ENCODE measurements at places on chromosomes 1 and 21.

DNA sequence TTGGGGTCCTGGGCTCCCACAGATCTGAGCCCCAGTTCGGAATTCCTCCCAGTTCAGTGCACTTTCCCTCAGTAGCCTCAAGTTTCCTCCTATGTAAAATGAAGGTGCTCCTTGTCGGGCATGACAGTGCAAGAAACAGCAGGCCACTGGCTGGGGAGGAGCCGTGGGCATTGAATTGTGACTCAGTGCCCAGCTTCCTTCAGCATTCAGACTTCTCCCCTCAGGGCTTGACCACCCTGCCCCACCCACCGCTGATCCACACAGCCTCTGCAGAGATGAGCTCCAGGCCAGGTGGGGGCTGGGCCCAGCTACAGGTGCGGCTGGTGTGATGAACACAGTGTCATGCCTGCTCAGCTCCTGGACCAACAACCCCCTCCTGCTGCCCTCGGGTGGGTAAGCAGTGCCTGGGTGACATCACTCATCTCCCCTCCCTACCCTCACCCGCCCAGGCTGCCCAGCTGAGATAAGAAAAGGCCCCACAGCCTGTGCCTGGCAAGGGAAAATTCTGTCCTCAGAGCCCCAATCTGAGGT, 4.9 kb downstream of the MOB3C start:
- DNase-seq, result no peak

DNA sequence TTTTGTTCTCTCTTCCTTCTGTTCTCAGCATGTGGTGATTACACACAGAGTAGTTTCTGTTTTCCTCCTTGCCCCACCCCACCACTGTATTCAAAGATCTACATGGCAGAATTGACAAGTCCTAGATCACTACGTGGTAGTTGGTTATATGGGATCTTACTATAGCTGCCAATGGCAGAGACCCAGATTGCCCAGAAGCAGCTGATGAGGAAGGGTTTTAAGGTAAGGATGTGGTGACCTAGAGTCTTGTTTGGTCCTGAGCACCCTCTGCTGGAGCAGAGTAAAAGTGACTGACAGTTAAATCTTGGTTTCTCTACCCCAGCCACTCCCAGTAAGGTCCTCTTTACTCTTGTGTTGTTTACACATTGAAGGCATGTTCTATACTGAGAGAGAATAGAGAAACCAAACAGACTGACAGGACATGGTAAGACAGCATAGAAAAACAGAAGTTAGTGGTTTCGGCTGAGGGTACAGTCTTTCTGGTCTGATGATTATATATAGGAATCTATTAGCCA, 22.8 kb upstream of the STRIP1 start:
- DNase-seq, result no peak

DNA sequence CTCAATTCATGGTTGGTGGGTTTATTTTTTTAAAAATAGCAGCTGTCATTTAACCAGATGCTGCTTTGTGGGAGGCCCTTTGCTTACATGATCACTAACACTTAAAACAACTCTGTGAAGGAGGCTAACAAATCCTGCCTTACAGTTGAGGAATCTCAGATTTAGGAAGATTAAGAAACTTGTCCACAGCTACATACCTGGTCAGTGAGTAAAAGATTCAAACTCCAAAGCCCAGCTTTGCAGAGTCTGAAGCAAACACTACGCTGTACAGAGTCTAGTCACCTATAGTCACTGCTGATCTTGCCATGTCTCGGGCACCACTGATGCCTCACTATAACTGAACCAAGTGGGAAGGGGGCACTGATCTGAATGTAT, 535.4 kb downstream of the SMYD3 start:
- DNase-seq, result no peak

GRCh38 chr1:32946413-32946812, 18.2 kb downstream of the RNF19B start:
- no peak for DNase-seq

DNA sequence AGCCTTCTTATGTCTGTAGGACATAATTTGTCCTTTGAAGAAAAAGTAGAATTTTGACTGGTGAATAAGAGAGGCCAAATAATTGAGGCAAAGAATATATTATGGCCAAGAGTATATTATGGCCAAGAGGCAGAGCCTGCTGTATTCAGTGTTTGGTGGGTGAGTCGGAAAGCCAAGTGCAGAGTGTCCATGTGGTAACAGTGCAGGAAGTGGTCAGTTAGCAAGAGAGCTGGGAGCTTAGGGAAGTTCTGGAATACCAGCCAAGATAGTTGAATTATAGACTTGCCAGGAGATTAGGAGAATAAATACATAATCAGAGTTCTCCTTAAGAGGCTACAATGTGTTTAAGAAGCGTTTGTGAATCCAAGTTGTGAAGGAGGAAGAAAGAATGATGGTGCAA, 131.5 kb upstream of the LMO4 start:
- DNase-seq, result no peak

GRCh38 chr1:116741836-116742565, 12.2 kb upstream of the CD2 start:
- no peak for DNase-seq

DNA sequence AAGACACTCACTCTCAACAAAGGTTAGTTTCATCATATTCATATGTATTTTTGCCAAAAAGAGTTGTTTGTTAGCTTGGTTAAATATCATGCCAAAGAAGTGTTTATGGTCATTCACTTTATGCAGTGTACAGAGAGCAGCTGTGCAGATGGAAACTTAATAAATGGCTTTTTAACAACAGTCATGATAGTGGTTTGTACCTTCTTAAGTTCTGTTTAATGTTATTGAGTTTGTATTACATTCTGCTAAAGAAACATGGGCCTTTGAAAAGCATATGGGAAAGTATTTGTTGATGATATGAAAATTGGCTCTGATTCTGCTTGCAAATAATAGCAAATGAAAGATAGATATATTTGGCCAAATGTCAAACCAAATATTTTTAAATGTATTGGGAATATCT, 607.3 kb downstream of the NCAM2 start:
- no peak for DNase-seq

GRCh38 chr21:22450507-22450906, 1452.3 kb downstream of the NCAM2 start:
- DNase-seq, result no peak

DNA sequence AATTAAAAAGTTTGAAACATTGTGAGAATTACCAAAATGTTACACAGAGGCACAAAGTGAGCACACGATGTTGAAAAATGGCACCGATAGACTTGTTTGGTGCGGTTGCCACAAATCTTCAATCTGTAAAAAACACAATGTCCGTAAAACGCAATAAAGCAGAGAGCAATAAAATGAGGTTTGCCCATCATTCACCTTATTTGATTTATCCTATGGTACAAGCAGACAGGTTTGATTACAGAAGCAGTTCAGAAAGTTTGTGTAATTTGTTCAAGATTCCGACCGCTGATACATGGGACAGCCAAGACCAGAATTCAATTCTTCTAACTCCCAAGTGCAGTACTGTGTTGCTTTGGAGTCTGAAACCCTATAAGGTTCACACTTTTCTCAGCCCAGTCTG, 318.3 kb upstream of the PROX1 start:
- no peak for DNase-seq

DNA sequence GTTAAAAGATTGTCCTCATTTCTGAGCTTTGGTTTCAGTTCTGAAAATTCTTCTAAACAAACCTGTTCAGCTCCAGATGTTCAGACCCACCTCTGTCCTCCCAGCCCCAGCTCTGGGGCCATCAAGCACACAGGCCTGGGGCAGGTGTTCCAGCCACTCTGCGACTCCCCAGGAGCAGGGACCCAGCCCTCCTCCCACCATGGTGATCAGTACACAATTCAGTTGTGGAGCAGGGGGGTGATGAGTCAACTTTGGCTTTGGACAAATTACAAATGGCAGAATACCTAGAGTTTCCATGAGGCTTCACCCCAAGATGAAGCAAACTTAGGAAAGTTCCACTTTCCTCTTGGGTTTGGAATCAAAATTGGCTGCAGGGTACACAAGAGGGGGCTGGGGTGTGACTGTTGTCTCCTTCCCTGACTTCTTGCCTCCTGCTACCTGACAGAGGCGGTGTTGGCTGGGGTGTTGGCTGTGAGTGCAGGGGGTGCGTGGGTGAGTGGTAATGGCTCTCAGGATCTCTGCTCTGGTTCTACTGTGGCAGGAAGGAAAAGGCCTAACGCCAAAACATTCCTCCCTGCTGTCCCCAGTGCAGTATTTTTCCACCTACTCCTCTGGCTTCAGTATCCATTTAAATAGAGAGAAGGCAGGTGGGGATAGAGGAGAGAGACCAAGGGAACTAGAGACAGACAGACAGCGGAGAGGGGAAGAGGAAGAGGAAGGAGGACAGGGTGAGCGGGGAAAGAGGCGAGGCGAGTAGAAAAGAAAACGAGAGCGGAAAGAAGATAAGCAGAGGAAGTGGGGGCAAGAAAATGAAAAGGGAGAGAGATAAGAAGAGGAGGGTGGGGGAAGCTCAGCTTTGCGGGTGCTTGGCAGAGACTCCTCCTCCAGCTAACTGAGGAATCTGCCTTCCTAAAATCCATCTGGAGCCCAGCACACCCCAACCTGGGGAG, 20.6 kb upstream of the LRRN2 start:
- no peak for DNase-seq

DNA sequence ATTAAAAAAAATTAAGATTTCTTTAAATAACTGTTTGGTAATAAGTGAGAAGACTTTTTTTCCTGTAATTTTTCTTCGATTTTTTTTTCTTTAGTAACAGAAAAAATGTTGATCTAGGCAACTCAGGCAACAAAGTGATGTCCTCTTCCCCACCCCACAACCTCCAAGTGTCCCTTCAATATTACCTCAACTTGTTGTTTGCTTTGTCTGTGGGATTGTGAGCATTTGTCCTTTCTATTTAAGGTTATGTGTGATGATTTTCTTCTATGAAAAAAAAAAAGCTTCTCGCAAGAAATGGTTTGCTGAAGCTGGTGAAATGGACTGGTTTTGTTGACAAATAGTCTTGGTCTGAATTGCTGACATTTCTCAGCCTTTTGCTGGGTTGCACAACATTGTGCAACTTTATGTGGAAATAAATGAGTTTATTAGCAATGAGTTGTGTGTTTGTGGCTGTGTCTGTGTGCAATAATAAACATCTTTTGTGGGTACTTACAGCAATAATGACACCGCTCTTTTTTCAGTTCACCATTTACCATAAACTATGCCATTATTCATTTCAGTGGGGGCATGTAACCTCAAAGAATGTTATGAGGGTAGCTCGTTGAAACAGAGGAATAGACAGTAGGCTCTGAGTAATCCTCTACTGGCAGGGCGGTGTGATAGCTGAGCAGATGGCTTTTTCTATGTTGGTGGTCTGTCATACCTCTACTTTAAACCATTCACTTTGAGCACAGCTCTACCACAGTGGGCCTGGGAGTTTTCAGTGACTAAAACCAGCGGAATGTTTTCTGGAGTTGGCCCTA, 218.4 kb downstream of the HLX start:
- no peak for DNase-seq

DNA sequence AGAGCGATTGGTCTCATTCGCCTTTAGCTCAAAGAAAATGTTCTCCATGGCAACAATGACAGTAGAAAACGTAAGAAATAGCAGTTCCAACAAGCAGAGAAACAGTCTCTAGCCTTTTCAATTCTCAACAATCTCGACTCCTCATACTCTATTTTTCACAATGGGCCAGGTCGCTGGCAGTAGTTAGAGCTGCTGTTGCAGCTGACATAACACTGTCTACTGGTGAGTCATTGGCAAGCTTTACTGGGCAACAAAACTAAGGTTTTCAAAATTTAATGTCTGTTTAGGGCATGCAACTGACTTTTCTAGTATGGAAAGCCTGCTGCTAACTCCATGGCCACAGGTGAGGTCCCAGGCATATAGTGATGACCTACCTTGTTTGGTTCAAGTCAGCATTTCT, 221.1 kb upstream of the KAZN start:
- no peak for DNase-seq

- no peak for DNase-seq
Observed at GRCh38 chr1:115142616-115143015, 53.3 kb upstream of the TSPAN2 start.

GRCh38 chr1:10795276-10796021, 997 bp downstream of the CASZ1 start:
- DNase-seq, result no peak

DNA sequence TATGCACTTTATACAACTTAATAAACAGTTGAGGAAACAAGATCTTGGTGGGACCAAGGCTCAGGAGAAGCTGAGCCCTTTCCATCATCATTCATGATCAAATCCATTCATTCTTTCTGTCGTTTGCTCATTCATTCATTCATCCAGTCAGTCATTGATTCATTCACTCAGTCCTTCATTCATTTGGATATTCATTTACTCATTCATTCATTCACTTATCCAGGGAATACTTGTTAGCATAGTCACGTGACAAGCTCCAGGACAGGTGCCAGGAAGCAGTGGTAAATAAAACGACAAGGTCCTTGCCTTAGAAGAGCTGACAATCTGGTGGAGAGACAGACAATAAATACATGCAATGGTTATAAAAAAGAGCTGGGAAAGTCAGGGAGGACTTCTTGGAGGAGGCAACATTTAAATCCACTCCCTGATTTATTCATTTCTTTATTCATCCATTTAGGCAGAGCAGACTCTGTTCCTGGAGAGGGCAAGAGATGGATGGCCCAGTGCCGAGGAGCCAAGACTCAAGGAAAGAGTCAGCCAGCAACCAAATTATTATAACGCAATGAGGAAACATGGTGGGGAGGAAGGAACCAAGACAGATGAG, 74.1 kb upstream of the CASZ1 start:
- no peak for DNase-seq

DNA sequence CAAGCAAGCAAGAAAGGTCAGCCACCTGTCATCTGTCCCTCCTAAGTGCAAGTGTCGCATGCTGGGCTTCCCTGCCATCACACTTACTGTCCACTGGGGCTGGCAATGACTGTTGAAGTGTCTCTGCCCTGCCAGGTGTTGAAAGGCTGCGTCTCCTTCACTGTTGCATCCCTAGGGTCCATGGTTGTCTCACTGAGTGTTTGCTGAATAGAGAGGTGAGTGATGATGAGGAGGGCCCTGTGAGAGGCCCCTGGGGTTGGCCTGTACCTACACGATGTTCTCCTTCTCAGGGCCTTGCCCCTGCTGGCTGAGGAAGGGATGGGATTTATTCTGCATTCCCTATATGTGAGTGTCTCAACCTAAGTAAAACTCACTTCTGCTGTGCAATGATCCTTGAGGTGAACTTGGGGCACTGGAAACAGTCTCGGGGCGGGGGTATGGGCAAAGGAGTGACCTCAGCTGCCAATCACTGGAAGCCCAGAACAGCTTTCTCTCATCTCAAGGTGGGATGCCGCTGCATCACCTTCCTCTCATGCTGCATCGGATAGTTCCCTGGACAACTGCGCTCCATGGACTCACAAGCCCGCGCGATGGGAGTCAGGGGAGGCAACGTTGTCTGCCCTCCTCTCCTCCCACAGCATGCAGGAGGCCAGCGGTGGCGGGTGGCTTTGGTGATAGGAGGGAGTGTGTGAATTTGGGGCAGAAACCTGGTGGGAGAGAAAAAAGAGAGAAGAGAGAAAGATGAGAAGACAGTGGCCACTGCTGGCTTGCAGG, 35.8 kb upstream of the SOX13 start:
- DNase-seq, result no peak

Measured in activated CD4-positive, alpha-beta T cell treated with anti-CD3 and anti-CD28 coated beads for 24 hours (primary cell).